ENCODE measurements at places on chromosomes 13 and 19.

DNA sequence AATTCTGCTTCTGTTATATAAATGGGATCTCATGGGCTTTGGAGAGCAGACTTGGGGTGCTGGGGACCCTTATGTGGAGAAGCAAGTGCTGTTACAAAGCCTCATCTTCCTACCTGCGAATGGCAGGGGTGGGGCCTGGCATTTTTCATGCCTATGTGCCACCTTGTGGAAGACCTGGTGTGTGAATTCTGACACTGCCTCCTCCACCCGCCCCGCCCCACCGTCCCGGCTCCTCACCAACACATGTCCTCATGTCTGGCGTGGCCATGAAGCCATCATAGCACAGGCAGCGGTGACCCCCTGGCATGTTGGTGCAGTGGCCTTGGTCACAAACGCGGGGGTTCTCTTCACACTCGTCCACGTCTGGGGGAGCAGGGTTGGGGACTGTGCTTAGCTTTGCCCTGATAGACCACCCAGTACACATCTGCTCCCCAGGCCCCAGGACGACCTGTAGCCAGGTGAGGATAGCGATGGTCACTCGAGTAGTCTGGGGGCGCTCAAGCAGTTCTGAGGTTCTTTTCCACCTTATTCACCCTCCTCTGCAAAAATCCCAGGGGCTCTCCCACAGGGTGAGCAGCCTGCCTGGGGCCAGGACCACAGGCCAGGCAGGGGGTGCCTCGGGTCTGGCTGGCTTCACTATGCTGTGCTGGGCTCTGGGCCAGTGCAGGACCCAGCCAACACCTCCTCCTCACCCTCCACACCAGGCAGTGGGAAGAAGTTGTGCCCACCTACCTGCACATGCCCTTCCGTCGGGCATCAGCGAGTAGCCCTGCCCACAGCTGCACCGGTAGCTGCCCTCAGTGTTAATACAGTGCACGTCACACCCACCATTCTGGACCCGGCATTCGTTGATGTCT, 32.7 kb downstream of the FBN3 start:
- no peak for DNase-seq

GRCh38 chr13:36718686-36719085, 44.9 kb downstream of the SERTM1 start:
- no peak for DNase-seq

- DNase-seq, result peak; percentile 42
Measured at GRCh38 chr13:98451676-98452470, 125.0 kb downstream of the STK24 start.

DNA sequence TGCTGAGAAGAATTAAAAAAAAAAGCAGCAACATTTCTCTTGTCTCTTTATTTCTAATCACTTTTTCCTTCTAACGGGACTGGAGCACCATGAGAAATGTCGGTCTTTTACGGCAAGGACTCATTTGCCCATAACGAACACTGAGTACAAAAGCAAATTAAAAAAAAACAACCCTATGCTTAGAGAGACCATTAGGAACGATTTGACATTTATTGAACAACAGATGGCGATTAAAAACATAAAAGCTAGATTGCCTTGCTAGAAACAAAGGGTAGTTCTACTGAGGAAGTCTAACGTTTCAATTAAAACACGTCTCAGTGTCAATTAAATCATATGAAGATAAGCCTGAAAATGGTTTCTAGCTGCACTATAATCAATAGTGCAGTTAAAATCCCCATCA, 51.1 kb downstream of the OLFM4 start:
- no peak for DNase-seq

- no peak for DNase-seq
Measured at GRCh38 chr13:52125547-52125946, 3.3 kb downstream of the NEK5 start.

DNA sequence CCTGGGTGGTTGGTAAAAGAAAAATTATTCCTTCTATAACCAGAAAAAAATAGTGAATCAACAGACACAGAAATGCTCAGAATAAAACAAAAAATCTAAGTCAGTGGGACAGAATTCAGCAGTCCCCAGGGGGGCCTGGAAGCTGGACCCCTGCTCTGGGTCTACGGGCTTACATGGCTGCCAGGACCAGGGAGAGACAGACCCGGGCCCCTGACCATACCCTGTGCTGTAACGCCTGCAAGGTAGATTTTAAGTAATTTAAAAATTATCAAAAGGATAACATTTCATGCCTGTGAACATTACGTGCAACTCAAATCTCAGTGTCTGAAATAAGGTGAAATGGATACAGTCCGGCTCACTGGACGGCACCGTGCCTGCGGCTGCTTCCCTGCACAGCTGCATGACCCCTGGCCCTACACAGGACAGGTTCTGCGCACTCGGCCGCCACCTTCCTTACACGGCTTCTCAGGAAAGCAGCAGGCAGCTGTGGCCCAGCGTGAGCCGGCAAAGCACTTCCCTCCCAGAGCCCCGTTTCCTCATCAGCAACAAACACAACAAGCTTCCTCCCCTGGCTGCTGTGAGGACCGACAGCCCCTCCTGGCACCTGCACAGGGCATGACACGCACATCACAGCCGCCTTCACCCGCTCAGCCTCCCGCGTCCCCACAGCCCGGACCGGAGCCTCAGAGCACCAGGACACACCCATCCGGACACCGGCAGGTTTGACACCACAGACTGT, 22.2 kb downstream of the RASA3 start:
- no peak for DNase-seq

DNA sequence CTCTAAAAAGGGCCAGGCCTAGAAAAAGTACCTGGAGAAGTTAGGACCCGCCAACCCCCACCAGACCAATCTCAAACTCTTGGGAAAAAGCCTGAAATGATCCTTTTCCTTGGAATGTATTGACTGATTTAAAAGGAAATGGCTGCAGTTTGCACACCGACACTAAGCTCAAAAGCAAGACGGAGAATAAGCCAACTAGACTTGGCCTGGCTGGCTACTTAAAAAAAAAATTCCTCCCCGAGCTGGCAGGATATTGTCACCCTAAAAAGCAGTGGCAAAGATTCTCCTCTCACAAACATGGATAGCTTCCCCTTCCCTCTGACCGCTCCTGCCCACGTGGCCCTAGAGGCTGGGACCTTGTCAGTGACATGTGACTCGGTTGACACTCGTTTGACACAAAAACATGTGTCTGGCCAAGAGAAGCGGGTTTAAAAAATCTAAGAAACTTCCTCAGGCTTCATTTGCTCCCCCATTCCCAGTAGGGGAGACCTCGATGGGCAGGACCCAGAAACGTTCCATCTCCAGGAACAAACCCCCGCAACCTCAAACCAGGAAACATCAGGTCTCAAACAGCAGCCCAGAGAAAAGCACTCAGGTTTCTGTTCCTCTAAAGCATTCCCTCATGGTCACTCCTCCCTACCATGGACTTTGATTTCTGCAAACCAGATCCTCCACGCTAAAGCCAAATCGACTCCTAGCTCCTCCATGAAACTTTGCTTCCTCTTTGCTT, 1.3 kb downstream of the RFX1 start:
- no peak for DNase-seq

DNA sequence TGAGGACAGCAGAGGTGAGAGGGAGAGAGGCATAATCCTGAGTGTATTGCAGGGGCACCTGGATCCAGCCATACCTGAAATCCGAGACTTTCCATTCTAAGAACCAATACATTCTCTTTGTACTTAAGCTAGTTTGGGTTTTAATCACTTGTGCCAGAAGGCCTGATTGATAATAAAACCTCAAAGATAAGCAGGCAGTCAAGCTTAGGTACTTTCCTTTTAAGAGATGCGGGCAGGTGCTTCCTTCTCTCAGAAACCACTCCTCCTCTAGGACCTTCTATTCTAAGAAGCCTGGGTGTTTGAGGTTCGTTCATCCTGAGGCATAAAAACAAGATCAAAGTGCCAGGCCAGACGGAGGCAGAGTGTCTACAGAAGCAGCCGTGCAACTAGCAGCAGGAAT, 22.2 kb downstream of the FAM187B start:
- DNase-seq, result no peak

DNA sequence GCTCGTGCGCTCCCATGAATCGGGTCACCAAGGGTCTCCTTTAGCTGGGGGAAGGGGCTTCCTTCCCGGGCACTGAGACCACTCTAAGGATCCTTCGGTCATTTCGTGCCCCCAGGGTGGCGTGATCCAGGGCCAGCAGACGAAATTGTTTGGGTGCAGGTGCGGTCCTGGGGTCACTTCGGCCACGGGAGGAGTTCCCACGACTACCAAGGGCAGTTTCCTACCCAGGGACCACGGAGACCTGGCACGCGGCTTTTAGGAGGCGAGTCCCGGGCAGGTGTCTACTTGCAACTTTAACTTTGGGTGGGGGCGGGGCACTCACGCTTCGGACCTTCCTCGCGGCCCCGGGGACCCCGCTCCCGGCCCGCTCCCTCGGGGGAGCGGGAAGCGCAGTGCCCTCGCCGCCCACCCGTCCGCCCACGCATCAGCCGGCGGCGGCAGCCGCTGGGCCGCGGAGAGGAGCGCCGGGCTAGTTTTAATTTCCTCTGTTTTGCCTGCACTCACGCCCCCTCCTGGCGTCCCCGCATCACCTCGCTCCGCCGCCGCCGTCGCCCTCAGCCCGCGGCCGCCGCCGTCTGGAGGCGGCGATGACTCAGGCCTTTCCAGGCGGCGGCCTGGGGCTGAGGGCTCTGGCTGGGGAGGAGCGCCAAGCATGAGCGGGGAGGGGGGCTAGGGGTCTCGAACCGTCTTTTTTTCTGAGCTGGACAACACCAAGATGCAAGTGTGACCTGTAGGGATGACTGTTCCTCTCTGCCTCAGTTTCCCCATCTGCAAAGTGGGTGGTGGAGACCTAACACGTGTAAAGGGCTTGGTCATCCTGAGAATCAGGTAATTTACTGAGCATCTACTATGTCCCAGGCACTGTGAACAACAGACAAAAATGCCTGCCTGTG, 21.8 kb downstream of the OLFM2 start:
- no peak for DNase-seq

GRCh38 chr13:20116213-20116612, 44.6 kb downstream of the GJA3 start:
- no peak for DNase-seq

GRCh38 chr13:105814219-105814901, 721.1 kb downstream of the EFNB2 start:
- no peak for DNase-seq

DNA sequence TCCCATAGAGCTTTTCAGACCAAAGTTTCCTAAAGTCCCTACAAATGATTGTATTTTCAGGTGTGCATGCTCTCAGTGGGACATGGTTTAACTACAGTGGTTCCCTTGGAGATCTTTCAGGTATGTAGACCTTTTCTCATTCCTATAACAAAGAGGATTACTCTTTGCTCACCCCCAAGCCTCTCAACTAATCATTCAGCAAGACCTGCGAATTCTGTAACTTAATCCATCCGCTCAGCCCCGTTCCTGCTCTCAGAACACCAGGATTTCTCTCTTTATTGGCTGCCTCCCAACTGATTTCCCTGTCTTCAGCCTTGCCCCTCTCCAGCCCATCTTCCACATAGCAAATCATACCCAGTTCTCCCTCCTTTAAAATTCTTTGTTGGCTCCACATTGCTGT, 253.6 kb downstream of the MTUS2 start:
- DNase-seq, result no peak

DNA sequence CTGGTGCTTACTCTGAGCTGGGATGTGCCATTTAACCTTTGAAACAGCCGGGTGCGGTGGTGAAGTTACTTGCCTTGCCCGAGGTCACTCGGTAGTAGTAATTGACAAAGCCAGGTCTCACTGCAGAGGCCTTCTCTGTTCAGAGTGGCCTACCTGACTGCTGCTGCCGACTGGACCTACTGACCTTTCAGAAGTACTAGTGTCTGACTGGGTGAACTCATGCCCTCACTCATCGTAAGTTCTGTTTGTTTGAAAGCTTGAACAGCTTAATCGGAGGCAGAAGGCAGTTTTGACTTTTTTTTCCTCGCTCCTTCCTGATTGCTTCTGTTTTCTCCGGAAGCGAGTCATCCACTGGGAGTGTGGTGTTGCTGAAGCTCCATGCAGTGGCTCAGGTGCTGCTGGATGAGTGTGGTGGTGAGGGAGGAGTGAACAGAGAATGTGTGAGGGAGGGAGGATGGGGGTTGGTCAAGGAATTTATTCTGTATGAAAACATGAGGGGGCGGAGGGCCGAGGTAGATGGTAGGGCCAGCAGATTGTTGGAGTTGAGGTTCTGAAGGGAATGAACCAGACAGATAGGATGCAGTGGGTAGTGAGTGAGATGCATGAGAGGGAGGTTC, 2.7 kb downstream of the SPINT2 start:
- DNase-seq, result no peak

DNA sequence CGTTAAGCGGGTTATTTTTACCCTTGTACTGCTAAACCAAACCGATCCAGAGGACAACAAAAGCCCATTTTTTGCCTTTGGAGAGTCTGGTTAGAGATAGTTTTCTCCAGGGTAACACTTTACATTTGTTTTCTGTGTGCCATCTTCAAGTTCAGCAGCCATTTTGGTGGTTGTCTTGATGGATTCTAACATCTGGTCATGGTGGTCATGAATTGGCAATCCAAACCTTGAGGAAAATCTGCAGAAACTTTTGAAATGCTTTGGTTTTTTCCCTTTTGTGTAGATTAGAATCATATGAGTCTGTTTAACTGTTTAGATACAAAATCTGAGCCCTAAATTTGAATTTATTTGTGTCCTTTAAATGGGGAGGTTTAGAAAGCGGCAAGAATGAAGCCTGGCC, 16.6 kb downstream of the HNRNPM start:
- DNase-seq, result no peak

DNA sequence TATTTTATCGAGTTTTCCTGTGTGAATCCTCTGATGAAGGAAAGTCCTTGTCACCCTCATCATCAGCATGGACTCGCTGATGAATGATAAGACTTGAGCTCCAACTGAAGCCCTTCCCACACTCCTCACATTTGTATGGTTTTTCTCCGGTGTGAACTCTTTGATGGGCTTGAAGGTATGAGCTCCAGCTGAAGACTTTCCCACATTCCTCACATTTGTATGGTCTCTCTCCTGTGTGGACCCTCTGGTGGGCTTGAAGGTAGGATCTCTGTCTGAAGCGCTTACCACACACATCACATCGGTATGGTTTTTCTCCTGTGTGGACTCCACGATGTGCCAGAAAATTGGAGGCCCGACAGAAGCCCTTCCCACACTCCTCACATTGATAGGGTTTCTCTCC, 21.7 kb downstream of the ZNF45 start:
- no peak for DNase-seq

- DNase-seq, result no peak
Measured at GRCh38 chr19:17054746-17055145, 20.5 kb downstream of the HAUS8 start.

GRCh38 chr13:110664041-110664440, 41.9 kb downstream of the CARS2 start:
- DNase-seq, result no peak

DNA sequence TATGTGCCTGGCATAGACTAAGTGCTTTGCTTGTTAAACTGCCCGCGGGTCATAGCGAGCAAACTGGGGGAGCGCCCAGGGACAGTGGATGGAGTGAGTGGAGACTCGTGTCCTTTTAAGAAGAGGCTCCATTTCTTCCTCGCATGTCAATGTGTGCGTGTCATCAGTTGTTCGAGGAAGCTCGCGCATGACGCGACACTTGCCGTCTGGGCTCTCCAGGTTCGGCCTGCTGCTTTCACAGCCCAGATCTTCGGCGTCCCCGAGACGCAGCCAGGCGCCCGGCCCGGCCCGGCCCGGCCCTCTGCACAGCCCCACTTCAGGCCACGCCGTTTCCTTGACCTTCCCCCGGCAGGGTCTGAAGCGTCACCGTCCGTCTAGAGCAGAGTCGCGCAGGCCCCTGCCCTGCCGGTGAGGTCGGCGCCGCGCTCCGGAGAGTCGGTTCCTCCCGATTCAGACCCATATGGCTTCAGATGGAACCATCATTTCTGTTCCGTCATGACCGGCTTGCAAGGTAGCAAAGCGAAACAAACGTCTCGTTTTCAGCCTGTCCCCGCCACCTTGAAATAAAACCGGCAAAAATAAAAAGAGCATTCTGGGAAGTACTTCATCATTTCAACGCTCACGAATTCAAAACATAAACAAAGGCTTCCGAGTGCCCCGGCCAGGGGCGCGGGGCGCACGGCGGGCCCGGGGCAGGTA, 599 bp upstream of the ARHGEF7 start:
- peak; percentile 72 for DNase-seq

Measured in NCI-H187 (cell line).